GM12864 (cell line): ENCODE measurements at places on chromosomes 1 and 21.

DNA sequence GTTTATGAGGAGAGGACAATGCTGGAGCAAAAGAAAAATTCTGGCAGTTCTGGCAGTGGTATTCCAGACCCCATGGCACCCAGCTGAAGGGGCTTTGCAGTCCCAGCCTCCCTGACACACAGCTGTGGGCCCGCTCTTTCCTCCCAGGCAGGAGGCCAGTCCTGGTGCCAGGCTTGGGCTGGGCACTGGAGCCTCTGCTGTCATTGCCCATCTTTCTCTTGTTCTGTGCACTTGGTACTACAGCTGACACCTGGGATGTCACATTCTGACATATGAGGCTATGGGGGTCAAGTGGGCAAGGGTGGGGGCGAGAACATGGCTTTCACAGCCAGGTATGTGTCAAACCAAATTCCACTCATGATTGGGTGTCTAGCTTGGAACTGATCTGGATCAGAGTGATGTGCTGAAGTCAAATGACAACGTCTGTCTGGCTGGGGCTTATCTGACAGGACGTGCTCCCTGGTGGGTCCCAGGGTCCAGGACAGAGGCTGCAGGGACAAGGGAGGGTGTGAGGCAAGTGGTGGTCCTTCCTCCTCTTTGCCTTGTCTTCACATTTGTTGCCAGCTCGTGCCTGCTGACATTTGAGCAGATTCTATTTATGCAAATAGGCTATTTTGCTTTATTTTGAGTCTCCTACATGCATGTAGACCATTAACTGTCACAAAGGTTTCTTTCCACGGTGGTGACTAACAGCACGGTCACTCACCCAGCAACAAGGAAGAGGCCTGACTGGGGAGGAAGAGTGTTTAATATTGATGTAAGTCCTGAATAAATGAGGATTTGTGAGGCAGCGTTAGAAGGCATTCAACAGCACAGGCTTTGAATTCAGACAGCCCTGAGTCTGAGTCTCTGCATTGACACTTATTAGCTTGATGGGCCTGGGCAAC, 336.3 kb downstream of the PBX1 start:
- DNase-seq, result no peak

GRCh38 chr1:93844262-93845045, 34.6 kb downstream of the DNTTIP2 start:
- DNase-seq, result peak; percentile 39

DNA sequence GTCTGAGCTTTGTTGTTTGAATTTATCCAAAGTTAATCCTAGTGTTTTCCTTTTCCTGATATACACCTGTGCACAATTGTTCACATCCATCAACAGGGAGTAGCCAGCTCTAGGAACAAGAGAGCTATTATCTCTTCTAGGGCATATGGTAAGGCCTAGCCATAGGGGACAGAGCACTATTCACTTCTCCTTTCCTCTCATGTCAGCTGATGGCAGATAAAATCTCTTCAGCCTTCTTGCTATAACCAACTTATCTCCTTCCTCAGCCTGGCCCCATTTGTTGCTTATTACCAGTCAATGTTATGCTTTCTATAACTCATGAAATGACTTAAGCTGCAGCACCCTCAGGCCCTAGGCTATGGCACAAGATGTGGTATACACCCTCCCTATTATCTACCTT, 38.9 kb downstream of the PATJ start:
- no peak for DNase-seq

DNA sequence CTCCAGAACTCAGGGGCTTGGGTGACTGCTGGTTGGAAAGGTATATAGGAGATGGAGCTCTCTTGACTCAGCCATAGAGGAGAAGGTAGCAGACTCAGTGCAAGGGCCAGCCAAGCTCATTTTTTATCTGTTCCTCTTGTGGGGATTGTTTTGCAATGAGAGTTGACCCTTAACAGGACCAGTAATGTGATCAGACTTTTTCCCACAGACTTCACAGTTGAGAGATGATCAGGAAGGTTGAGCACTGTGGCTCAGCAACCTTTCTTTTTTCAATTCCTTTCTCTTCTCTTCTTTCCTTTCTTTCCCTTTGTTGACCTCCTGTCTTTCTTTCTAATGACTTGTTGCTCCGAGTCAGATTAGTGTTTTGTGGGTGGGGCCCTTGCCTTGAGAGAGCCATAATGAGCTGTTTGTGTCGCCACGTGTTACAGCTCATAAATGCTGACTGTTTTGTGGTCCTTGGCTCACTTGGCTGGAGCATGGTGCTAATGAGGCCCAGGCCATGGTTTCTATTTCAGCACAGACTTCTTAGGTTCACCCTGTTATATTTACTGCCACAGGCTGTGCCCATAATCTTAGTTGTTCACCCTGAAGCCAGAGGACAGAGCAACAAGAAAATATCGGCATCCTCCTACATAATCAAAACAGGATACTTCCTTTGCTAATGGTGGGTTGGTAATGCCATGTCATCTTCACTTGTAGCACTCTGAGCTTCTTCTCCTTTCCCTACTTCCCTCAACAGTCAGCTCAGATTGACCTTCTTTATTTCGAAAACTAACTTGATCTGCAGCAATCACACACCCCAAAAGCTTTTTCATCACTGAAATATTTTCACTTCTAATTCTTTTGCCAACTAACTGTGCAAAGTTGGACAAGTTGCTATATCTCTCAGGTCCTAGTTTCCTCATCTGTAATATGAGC, 13.9 kb downstream of the ADAM30 start:
- no peak for DNase-seq

DNA sequence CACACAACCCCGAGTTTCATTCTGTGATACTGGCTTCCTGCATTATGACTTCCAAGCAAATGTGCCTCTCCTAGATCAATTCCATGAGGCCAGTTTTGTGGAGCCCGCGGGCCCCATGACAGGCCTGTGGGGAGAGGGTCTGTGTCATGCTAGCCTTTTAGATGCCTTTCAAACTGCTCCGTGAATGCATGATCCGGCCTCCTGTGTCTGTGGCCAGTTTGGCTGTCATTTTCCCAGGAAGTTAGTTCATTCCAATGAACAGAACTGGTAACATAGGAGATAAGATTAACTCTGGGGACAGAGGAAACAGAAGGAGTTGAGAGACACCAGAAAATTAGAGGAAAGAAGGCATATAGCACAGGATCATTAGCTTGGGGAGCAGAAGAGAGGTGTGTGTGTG, 3.2 kb downstream of the FNDC7 start:
- no peak for DNase-seq

DNA sequence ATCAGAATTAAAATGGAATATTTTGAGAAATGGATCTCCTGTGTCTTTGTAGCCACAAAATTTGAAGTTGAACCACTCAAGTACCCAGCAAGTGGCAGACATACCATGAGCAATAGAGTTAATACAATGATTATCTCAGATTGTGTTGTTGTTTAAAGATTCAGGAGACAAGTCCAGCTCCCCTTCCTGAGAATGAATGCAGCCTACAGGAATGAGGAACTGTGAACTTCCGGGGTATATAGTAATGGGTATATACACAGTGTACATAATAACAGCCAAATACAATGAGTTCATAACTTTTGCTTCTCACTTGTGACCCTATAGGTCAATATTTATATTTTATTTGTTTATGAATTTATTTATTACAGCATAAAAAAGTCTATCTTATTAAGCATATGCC, 445.0 kb downstream of the SETD4 start:
- no peak for DNase-seq

GRCh38 chr1:151728151-151729054, 7.1 kb downstream of the RIIAD1 start:
- no peak for DNase-seq

DNA sequence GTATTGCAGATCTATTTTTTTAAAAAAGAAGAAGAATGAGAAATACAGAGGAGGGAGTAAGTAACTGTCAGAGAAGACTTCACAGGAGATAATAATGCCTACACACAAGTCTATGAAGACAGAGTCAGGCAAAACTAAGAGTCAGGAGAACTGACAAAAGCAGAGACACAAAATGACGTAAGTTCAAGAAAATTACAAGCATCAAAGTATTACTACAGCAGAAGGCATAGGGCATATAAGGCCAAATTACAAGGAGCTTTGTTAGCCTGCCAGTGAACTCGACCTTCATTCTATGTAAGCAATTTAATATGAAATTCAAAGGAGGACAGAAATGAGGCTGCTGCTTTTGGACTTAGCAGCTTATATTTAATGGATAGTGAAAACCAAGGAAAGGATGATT, 23.7 kb downstream of the FAF1 start:
- no peak for DNase-seq

DNA sequence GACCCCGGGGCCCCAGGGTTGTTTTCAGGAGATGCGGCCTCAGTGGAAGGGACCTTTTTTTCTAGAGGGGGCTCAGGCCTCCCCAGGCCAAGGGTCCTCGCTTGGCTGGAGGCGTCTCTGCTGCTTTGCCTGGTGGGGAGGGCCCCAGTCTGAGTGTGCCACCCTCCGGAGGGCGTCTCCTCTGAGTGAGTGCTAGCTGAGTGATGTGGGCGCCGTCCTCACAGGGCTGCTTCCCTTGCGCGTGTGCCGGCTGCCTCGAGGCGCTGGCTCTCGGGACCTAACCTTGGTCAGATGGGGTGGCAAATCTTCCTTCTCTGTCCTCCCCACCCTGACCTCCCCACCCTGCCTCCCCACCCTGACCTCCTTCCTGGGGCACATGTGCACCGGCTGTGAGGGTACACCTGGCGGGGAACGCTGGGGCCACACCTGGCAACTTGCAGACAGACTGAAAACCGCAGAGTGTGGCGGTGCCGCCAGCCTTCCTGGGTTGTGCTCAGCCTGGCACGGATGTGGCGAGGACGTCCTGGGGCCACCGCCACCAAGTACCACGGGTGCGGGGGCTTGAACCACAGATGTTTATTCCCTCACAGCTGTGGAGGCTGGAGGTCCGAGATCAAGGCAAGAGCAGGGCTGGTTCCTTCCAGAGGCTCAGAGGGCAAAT, 93.0 kb upstream of the TTC34 start:
- DNase-seq, result no peak

- no peak for DNase-seq
These were observed at the start of gene S100A13 for GRCh38 chr1:153626904-153627714. Gene S100A13 (minus strand): TSS chr1:153627505. CDS start chr1:153626472, 1,033 bp downstream.

DNA sequence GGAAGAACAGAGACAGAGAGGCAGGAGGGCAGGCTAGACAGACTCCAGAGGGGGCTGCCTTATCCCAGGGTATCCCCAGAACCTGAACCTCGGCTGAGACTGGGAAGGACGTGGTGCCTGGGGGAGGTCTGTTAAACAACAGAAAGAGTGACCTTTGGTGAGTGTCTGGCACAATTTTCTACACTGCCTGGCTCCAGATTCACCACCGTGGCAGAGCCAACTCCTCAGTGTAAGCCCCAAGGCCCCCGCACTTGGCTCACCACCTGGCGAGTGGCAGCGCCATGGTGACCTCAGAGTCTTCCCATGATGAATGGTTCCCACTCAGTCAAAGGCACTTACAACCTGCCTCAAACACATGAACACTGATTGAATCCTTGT, 6.5 kb downstream of the RD3 start:
- DNase-seq, result no peak

DNA sequence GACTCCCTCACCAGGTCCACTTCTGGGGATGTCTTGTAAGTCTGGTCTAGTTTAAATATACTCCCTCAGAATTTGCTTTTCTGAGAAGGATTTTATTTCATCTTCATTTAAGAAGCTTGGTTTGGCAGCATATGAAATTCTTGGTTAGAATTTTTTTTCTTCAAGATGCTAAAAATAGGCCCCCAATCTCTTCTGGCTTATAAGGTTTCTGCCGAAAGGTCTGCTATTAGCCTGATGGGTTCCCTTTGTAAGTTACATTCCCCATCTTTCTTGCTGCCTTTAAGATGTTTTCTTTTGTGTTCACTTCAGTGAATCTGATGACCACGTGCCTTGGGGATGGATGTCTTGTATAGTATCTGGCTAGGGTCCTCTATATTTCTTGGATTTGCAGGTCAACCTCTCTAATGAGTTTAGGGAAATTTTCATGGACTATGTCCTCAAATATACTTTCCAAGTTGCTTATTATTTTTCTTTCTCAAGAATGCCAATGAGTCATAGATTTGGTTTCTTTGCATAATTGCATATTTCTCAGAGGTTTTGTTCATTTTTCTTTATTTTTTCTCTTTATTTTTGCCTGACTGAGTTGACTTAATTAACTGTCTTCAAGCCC, 19.4 kb downstream of the TCP10L start:
- DNase-seq, result no peak

DNA sequence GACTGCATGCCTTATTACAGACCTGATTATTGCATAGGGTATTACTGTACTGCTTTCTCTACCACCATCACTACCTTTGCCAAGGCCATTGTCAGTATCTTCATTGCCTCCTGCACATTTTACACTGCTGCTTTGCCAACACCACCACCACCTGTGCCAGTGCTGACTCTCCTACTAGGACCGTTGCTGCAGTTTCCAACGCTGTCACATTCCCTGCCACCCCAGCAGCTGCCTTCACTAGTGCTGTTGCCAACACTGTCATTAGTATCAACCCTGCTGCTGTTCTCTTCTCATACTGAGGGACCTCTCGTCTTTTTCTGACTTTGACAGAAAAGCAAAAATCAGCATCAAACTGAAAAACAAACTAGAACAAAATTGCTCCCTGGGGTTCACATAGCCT, 394.9 kb upstream of the B3GALT2 start:
- no peak for DNase-seq

DNA sequence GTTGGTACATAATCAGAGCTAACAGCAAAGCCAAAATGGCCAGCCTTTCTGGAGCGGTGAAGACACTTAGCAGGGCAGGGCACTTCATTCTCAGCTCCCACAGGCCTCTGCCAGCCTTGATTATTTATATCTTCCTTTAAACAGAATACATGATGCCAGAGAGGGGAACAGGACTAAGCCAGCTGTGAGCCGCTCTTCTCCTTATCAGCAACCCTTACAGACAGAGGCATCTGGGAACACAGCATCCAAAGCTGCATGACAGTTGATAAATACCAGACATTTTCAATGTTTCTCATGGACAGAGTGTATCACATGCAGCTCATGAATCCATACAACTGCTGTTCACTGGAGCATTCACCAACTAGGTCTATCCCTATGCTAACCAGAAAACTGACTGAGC, 29.1 kb downstream of the DNAJC11 start:
- DNase-seq, result no peak

DNA sequence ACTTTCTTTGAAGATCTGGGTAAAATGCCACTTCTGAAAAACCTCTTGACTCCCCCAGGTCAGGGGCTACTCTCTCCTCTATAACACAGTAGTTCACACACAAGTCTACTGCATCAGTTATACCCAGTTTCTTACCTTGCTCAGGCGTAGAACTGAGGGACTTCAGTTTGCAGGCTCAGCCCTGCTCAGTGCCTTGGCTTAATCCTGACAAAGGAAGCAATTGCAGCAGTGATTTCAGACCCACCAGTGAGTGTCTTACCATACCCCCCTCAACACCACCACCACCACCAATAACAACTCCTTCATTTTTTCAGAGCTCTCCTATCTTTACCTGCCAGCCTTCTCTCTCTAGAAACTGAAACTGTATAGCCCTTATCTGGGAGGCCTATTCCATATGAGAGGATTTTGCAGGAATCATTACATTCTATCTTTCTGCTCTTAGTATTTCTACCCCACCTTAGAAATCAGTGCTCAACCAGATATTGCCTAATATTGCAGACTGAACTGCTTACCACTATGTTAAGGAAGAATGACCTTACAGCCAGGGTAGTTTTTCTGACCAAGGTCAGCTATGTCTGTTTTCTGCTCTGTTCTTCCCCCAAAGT, 105.5 kb upstream of the S1PR1 start:
- DNase-seq, result no peak
